ENCODE measurements at places on chromosomes 16 and 17.
A peak's percentile ranks its signal among the peaks of the same experiment; 100 is the strongest.

- DNase-seq, result peak; percentile 17
Measured at GRCh38 chr17:64063766-64064224, 43.4 kb upstream of the ICAM2 start.

DNA sequence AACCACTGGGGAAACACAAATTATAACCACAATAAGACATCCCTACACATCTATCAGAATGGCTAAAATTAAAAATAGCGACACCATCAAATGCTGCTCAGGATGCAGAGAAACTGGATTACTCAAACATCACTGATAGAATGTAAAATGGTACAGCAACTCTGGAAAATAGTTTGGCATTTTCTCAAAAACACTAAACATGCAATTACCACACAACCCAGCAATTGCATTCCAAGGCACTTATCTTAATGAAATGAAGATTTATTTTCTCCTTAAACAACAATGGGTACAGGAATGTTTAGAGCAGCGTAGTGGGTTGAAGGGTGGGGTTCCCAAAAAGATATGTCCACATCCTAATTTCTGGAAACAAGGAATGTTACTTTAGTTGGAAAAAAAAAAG, 309.0 kb upstream of the PMFBP1 start:
- peak; percentile 78 for DNase-seq

GRCh38 chr17:17376362-17376761, 73.2 kb downstream of the NT5M start:
- peak; percentile 89 for DNase-seq

DNA sequence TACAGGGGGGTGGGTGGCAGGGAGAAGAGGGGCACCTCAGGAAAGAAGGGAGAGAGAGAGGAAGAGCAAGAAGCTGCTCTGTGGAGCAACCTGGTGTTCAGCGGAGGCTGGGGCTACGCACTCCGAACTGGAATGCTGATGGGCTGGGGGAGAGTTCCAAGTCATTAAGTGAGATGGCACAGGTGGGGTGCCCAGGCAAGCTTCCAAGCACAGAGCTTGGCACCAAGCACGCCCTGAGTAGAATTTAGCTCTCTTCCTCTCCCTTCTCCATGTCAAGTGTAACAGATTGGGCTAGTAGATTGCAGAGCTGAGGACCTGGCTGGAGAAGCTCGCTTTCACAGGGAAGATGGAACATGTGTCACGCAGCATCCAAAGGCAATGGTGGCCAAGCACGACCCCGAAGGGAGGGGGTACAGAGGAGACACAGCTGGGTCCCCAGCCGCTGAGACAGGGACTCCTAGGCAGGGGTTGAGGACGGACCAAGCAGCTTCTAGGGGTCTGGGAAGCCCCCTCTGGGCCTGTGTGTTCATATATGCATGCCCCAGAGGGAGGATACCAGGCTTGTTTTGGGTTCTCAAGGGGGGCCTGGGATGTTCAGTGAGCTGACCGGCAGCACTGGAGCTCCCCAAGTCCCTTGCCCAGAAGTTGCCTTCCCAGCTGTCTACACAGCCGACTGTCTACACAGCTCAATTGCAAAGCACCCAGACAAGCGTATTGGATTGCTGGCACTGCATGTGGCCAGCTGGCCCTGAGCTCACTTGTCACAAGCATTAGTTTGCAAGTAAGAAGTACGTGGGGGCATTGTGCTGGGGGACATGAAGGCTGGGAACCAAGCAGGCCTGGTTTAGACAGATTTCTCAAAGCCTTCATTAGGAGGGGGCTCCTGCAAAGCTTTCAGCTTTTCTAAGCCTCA, 247.8 kb downstream of the ENGASE start:
- DNase-seq, result no peak

DNA sequence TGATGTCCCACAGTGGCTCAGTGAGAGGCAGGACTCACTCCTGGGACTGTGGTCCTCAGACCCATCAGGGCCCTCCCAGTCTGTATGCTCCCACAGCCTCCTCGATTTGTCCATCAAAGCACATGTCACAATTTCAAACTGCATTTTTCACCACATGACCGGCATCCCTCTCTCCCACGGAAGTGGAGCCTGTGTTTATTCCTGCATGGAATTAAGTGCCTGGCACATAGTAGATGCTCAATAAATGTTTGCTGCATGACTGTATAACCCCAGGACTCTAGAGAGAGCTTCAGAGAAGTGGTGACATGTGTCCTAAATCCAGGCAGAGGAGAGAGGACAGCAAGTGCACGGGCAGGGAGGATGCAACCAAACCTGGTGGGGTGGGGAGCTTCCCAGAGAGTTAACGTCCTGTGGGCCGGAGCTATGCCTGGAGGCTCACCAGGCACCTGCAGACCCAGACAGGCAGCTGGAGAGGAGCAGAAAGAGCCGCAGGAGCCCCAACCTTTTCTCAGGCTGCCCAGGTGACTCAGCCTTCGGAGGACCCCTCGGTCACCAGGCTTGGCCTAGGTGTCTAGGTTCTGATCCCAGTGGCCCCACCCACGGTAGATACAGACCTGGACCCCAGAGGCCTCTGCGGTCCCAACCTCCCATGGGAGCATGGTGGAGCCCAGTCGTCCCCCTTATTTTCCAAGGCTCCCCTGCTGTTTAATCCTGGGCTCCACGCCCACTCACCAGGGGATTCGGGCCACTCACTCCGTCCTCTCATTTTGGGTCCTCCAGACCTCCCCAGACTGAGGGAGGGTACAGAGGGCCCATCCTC, 5.8 kb downstream of the CDH5 start:
- DNase-seq, result no peak

- DNase-seq, result no peak
Measured at GRCh38 chr16:49746545-49746944, 109.4 kb downstream of the ZNF423 start.

DNA sequence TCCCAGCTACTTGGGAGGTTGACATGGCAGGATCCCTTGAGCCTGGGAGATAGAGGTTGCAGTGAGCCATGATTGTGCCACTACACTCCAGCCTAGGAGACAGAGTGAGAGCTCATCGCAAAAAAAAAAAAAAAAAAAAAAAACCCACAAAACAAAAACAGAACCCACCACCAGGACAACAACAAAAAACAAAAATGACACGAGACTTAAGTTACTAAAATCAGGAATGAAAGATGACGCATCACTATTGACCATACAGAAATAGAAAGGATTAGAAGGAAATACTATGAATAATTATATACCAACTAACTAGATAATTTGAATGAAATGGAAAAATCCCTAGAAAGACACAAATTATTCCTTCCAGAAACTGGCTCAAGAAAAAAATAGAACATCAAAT, 432.4 kb upstream of the PMFBP1 start:
- DNase-seq, result no peak

DNA sequence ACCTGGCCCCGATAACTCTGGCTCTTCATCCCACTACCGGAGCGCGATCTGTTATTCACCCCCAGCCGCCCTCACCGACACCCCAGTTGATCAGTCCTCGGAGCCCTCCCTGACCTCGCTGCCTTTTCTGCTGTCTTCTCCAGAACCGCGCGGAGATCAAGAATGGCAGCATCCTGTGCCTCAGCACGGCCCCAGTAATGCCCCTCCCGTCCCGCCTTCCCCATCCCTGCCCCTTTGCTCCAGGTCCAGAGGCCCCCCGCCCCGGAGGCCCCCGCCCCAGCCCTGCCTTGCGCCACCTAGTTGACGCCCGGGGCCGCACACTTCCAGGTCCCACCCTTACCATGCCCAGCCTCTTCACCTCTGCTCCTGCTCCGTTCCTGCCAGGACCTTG, 872 bp downstream of the ELMO3 start:
- DNase-seq, result no peak

DNA sequence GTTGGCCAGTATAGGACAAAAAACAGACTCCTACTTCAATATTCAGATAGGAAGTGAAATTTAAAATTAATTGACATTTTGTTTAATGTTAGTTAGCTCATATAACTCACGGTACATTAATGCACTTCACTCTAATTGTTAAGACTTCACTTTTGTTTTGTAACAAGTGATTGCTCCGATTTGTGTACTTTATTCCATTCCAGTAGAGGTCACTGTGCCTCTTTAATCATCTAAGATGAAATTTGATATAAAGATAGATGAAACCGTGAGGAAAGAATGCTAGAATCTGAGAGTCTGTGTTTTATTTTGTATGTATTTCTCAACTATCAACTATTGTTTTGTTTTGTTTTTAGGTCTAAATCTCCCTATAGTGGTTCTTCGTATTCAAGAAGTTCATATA, 29.0 kb downstream of the RBBP6 start:
- DNase-seq, result peak; percentile 43

- DNase-seq, result no peak
Measured at GRCh38 chr16:69267633-69268032, 43.5 kb upstream of the VPS4A start.

GRCh38 chr16:89512453-89512852, 4.2 kb downstream of the SPG7 start:
- DNase-seq, result no peak

- DNase-seq, result no peak
Measured at GRCh38 chr17:1125788-1126145, 54.0 kb downstream of the ABR start.

GRCh38 chr17:77444628-77444983, 303.8 kb downstream of the SEC14L1 start:
- DNase-seq, result peak; percentile 71

GRCh38 chr16:67183627-67184452, at the start of gene MATCAP1:
Gene MATCAP1, minus strand, starts transcription at chr16:67183963. Its CDS starts 3,353 bp downstream, at chr16:67180610.
- DNase-seq, result peak; percentile 96

DNA sequence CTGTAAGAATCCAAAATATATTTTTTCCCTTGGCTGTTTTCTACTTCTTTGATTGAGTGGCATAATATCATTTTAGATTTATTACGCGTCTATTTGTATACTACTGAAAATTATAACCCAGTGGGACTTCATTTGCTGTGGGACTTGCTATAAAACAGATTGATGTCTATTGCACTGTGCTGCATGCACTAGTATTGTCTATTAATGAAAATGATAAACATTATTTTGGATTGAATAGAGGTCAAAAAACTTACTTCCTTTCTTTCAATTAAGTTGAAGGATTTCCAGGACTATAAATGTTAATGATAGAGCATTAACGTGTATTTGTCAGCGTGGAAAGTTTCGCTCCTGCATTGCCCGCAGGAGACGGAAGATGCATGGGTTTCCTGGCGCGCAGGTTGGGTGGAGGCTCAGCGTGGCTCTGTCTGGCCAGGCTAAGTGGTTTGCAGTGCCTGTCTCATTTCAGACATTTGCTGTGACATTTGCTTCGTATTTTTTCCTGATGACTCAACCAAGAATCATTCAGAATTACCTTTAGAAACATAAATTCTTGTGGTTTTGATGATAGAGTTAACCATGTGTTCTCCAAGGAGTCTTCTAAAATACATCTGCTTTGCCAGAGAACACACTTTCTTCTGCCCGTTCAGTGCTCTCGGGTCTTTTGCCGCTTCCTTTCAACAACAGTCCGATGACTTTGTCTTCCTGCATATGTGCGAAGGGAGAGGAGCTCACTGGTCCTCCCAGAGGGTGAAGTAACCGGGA, 216.7 kb downstream of the RPTOR start:
- peak; percentile 68 for DNase-seq

DNA sequence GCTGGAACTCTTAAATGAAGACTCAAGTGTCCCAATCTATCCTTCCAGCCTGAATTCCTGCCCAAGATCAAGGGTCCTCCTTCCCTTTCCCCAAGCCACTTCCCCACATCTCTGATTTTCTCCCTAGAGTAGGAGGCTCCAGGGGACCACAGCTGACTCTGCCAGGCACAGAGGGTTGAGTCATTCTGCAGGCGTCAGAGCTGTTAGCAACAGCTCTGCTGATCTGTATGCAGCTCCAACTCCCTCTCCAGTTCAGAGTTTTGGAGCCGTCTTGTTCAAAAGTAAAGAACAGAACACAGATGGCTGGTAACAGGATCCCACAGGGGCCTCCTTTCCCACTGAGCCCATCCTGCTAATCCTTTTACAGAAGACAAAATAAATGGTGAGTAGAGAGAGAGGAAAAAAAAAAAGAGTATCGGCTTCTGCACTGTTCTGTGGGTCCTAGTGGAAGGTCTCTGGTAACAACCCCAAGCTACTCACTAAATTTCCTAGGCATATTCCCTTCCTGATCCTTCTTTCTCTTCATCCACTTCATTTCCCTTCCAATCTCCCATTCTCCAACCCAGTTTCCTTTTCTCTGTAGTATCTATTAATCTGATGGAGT, 13.4 kb upstream of the TAOK1 start:
- DNase-seq, result peak; percentile 70

DNA sequence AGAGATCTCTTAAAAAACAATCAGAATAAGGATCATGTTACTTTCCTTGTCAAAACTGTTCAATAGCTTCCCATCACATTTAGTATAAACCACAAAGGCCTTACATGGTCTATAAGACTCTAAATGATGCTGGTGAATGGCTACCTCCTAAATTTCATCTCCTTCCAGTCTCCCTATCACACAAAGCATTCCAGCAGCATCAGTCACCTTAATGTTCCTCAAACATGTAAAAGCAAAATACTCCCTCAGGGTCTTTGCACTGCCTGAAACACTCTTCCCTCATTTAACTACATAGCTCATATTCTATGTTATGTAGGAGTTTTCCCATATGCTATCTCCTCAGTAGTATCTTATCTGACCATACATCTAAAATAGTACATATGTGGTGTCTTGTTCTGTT, 53.5 kb upstream of the INTS2 start:
- no peak for DNase-seq

- peak; percentile 84 for DNase-seq
Measured at GRCh38 chr16:4384509-4384942, 12.9 kb downstream of the VASN start.

DNA sequence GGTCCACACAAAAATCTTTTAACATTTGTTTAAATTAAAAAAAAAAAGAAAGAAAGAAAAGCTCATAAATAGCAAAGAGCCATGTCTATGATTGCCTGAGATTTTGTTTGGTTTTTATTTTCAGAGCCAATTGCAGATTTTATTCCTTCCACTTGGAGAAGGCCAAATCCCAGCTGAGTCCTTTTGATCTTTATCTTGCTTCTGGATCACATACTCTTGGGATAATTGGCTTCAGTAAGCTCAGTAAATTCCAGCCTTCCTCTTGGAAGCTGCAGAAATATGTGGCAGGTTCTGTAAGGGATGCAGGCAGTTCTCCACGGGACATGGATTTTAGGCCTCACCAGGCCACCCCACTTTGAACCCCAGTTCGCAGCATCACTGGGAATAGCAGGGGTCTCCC, 63.3 kb upstream of the TMC5 start:
- DNase-seq, result no peak

- peak; percentile 25 for DNase-seq
Measured at GRCh38 chr16:72873044-72873443, 174.9 kb downstream of the ZFHX3 start.
